ENCODE measurements at places on chromosomes 1 and 21.

DNA sequence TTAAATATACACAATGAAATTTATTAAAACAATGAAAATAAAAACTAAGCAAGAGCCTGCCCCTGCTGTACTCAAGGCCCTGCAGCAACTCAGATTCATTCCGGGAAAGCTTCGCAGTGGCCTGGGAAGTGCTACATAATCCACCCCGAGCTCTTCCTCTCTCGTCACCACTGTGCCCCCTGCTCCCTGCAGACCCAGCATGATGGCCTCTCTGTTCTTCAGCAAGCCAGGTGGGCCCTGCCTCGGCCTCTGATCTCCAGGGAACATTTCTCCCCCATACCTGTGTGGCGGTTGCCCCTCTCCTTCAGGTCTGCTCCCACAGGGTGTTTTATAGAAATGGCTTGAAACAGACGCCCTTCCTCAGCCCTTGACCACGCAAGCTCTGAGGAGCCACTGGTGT lies 10.6 kb downstream of the RNF187 start:
- no peak for DNase-seq

DNA sequence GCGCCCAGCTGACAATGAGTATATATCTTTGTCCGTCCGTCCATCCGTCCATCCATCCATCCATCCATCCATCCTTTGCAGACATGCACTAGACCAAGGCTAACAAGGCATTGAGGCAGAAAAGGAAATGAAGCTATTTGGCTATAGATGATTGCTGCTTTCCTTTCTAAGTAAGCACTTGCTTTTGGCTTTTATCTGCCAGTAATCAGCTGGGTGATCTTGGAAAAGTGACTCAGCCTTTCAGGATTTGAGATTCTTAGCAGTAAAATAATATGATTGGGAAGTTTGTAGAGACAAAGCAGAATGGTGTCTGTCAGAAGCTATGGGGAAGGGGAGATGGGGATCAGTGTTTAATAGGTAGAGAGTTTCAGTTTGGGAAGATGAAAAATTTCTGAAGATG lies 22.7 kb downstream of the ZFYVE9 start:
- DNase-seq: no peak

DNA sequence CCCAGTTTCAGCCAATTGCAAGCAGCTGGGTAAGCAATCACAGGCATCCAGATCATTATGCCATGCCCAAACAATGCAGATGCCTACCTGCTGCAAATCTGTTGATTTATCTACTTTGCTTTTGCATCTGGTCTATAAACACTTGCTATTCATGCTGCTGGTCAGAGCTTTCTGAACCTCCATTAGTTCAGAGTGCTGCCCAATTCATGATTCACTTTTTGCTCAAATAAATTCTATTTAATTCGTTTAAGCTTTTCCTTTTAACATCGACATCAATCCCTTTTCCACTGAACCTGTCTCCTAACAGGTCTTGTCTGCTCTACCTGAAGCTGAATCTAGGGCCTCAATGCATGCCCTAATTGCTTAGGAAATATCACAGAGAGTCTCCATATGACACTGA lies 99.4 kb upstream of the C1orf87 start:
- DNase-seq: no peak

DNA sequence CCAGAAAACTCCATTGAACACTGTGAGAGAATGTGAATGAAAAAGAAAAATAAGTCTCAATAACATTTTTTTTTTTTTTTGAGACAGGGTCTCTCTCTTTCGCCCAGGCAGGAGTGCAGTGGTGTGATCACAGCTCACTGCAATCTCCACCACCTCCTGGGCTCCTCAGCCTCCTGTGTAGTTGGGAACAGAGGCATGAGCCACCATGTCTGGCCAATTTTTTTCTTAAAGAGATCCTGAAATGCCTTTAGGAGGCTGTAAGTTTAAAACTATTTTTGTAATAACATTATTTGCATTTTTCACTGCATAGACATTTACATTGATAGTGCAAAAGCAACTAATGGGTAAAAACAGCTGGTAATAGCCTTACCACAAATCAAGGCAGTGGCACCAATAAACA lies 35.3 kb downstream of the GDAP2 start:
- no peak for DNase-seq

DNA sequence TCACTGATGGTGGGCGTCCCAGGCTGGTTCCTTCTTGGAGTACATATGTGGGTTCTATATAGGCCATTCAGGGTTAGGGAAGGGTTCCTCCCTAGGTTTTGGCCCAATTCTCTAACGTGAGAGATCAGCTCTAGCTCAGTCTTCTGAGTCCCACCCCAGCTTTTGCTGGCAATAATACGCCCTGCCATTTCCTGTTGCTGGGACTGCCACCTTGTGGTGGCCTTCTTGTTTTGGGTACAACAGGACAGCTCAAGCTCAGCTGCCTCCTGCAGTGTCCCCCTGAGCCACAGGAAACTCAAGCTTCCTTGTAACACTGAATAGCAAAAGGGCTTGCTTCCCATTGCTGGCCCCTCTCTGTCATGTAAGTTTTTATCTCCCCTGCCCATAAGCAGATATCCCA lies 77.8 kb downstream of the BACH1 start:
- no peak for DNase-seq

DNA sequence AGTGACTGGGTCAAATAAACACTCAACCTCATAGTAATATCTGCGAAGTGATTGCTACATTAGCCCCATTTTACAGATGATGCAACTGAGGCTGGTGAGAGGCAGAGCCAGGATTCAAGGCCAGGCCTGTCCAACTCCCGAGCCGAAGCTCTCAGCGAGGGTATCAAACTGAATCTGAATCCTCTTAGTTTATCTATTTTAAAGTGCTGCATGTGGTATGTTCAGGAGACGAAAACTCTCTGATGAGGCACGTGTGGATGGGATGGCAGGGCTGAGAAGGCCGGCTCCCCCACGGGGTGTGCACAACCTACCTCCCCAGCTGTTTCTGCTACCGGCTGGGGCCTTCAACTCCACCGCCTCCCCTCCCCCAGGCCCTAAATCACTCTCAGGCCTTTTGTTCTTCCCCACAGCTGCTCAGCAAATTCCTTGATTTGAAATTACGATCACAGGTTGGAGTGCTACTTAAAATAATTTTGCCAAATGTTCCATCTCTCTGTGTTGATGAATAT lies 171.8 kb downstream of the TOMM20 start:
- DNase-seq: no peak

GRCh38 chr21:31408301-31409088 lies 64.4 kb upstream of the TIAM1 start:
- no peak for DNase-seq

DNA sequence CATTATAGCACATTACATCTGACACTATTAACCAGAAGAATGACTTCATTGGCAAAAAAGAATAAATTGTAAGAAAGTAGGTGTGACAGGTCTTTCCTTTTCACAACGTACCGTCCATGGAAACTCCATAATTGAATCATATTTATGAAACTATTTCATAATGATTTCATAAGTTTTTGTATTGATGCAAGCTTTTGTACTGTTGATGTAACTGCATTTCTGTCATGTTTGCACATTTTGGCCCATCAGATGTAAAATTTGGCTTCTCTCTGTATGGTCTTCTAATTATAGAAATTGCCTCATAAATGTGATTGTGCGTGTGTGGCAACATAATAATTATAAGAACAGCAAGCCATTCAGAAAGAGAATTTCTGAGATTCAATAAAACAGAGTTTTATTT lies 180.7 kb upstream of the ZNHIT6 start:
- no peak for DNase-seq

DNA sequence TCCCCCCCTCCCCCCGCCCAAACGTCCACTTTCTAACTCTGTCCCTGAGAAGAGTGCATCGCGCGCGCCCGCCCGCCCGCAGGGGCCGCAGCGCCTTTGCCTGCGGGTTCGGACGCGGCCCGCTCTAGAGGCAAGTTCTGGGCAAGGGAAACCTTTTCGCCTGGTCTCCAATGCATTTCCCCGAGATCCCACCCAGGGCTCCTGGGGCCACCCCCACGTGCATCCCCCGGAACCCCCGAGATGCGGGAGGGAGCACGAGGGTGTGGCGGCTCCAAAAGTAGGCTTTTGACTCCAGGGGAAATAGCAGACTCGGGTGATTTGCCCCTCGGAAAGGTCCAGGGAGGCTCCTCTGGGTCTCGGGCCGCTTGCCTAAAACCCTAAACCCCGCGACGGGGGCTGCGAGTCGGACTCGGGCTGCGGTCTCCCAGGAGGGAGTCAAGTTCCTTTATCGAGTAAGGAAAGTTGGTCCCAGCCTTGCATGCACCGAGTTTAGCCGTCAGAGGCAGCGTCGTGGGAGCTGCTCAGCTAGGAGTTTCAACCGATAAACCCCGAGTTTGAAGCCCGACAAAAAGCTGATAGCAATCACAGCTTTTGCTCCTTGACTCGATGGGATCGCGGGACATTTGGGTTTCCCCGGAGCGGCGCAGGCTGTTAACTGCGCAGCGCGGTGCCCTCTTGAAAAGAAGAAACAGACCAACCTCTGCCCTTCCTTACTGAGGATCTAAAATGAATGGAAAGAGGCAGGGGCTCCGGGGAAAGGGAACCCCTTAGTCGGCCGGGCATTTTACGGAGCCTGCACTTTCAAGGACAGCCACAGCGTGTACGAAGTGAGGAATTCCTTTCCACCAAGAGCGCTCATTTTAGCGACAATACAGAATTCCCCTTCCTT lies 158.1 kb downstream of the RUNX1 start:
- peak; percentile 75 for DNase-seq

DNA sequence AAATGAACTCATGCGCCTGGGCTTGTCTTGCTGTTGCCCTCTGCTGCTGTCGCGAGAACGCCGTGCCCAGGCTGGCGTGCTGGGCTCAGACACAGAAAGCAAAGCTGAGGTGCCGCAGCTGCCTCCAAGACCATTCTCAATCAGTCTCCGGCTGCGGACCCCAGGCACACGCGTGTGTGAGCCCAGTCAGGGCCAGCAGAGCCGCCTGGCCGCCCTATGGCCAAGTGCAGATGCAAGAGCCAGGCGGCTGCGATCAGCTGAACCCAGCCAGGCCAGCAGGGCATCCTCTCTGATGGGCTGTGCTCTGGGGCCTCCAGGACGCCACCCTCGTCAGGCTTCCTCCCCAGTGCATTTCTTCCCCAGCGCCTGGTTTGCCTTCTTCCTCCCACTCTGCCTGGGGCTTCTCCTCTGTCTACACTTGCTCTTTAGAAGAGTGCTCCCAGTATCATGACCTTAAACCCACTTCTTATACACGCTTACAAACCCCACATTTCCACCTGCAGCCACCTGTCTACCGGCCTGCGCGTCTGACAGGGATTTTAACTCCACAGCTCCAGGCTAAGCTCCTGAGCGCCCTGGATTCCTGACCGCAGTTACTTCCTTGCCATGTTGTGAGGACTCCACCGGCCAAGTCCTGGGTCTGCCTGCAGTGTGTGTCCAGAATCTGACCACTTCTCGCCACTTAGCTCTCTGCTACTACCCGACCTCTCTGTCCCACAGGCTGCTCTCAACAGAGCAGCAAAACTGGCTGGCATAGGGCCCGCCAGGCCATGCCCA lies 21.7 kb upstream of the LRRC47 start:
- no peak for DNase-seq

DNA sequence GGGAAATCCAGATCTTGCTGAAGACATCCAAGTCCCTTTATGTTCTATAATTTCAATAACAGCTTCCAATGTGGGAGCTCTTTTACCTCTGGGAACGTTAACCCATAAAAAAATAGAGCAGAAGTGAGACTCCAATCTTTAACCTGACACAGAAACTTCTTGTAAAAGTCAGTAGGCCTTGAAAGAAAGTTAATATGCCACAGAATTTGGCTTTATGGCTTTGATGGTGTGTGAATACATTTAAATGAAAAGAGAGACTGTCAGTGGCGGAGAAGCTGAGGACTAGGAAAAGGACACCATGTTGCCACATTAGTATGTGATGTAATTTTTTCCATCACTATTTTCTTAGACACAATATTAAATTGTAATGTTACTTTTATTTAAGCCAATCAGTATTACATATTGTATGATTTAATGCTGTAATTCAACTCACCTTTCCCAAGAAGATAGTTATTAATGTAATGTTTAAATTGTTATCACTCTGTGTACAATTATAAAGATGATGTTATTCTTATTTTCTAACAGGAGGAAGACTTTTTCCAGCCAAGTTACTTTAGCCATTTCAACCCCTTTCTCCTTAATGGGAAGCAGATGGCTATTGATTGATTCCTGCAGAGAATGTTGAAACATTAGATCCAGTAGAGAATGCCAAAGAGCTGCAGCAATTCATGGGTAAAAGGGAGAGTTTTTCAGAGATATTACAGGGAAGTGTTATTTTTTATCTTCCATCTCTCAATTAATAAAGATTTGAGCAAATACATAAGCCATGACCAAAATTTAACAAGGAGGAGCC lies 17.5 kb upstream of the CLDN8 start:
- no peak for DNase-seq

GRCh38 chr1:12174924-12175810 lies 8.4 kb downstream of the TNFRSF1B start:
- no peak for DNase-seq

GRCh38 chr1:56838759-56839158 lies 15.8 kb upstream of the C8A start:
- DNase-seq: no peak

DNA sequence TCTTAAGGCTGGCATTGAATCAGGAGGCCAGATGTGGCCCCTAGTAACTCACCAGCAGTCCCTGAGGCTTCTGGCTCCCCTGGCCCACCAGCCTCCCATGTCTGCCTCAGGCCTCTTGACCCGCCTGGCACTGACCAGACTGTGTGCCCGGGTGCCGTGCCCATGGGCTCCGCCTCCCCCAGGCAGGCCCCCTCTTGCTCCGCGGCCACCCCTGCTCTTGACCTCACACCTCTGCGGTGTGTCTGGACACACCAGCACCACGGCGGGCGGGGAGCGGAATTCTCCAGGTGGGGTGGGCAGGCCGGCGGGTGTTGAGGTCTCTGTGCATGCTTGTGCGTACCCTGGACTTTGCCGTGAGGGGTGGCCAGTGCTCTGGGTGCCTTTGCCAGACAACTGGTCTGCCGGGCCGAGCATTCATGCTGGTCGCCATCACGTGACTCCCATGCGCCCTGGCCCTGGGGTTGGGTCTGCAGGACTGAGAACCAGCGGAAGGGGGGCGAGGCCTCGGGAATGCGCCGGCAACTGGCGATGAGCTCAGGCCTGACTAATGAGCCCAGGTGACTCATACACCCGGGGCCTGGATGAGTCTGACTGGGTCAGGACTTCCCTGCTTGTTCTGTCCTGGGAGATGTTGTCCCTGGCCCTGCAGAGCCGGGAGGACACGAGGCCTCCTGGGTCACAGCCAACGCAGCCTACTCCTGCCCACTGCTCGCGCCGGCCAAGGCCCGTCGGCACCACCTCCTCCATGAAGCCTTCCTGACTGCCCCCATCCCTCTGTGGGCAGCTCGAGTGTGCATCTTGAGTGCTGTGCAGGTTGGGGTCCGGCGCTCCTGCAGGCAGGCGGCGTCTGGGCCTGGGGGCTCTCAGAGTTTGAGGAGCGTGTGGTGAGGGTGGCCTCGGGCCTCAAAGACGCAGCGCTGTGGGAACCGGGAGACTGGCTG lies 22.6 kb downstream of the COL18A1 start:
- DNase-seq: peak; percentile 96

GRCh38 chr1:236206548-236206947 lies 64.2 kb downstream of the GPR137B start:
- no peak for DNase-seq

GRCh38 chr21:36384885-36385232 lies 333 bp upstream of the CHAF1B start:
- DNase-seq: no peak

Data from coronary artery (tissue), 2 donors.